Endothelial cell (in vitro differentiated cells): ENCODE measurements at places on chromosomes 3 and 15. TPM values are rescaled to one million over a fixed set of nuclear protein-coding genes. Genes with fewer than 3 reads are reported as not detected.

Gene IL5RA
- total RNA-seq: not detected

Gene GOLGA6B
- not detected for total RNA-seq

GRCh38 chr3:70554170-70554569, 241.7 kb upstream of the MDFIC2 start:
- no peak for DNase-seq

DNA sequence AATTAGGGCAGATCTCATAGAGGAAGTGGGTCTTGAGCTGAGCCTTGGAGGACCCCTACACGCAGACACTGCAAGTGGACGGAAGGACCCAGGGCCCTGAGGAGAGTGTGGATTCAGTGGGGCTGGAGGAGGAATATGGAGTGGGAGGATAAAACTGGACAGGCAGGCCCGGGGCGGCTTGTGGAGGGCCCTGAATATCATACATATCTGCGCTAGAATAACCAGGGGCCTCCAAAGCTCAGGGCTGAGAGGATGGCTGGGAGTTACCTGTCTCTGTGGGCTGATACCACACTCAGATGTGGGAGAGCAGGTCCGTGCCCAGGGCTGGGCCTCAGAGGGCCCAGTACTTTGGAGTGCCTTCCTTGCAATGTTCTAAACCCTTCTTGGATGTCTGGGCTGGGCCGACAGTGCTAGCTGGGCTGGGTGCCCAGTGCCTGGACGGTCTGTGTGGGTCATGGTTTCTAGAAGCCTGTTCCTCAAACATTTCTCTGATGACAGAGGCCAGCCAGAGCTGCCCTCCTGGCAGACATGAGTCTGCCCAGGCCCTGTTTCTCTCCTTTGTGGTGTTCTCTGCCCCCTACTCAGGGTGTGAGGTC, 29.6 kb downstream of the CHRD start:
- DNase-seq: no peak
